Testis (tissue), 5 donors: ENCODE measurements at places on chromosomes 4 and X.

- DNase-seq, result no peak
Observed at GRCh38 chrX:15758140-15758539, 20.1 kb downstream of the CA5B start.

- no peak for DNase-seq
Observed at GRCh38 chr4:173231916-173232315, 63.3 kb downstream of the GALNT7 start.

GRCh38 chrX:148723551-148723950 is 223.1 kb downstream of the AFF2 start:
- no peak for DNase-seq

- no peak for DNase-seq
Observed at GRCh38 chr4:152605641-152606335, 69.9 kb upstream of the FBXW7 start.

DNA sequence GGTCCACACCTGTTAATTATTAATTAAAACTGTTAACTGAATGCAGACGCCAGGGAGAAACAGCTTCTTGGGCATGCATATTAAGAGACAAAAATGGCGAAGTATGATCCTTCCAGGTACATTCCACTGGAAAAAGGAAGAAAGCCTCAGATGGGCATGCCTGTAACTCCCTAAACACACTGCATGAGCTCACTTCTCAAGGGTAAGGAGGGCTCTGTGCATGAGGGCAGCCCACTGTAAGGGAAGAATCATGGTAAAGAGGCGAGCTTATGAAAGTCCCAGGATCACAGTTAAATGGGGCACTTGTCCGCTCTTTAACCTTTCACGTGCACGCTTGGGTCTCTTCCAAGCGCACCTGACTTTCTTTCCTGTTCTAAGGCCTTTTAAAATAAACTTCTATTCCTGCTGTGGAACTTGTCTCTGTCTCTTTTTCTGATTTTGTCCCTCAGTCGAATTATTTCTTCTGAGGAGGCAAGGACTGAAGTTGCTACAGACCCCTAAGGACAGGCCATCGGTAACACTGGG is 321.7 kb downstream of the PPP1R2C start:
- DNase-seq, result no peak

DNA sequence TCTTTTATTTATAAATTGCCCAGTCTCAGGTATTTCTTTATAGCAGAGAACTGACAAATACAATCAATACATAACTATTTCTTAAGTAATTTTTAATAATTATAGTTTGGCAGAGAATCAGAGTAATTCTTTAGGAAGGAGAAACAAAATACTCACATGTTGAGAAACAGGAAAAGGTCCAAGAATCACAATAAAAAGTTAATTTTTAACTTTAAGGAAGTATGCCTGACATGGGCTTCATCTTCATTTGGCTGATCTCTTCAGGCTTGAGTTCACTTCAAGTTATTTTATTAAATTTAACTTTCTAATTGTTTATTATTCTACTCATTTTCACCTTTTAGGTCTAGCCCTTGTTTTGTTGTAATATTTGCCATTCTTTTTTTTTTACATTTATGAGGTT is 36.1 kb upstream of the RNF150 start:
- DNase-seq, result no peak

GRCh38 chr4:162645381-162645780 is 481.6 kb upstream of the FSTL5 start:
- DNase-seq, result no peak

GRCh38 chrX:96861218-96861617 is 22.5 kb upstream of the RPA4 start:
- DNase-seq, result no peak

DNA sequence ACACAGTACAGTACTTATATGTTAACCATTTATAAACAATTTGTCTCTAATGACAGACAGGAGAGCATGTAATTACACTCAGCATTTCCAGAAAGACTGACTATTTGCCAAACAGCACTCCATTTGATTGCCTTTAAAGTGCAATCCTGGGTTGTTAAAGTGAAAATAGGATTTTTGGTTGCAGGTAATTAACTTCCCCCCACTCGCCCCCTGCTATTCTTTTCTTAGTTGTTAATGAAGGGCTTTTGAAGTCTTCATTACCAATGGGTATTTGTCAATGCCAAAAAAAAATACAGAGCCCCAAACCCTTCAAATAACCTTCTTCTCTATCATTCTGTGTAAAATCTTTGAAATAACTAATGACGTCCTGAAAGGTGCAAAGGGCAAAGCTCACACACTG is 825.6 kb downstream of the STPG2 start:
- no peak for DNase-seq

DNA sequence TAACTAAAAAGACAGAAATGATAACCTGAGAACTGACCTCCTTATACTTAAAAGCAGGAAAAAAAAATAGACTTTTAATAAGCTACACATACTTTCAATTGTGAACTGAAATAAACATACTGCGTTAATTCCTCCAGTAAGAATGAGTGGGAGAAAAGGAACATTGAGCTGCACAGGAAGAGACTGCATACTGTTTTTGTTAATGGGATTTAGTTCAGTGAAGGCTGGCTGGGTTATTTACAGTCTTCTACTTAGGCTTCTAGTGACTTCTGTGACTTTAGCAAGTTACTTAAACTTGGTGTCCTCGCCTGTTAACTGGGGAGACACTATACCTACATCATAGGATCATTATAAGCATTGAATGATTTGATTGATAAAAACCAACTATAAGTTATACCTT is 213.3 kb downstream of the EPHA5 start:
- DNase-seq, result no peak

- DNase-seq, result no peak
Observed at GRCh38 chr4:165319030-165319429, 8.4 kb upstream of the MSMO1 start.

GRCh38 chr4:55318175-55319129 is 27.6 kb upstream of the SRD5A3 start:
- no peak for DNase-seq

- DNase-seq, result no peak
Observed at GRCh38 chr4:10803713-10804343, 119.3 kb upstream of the CLNK start.

DNA sequence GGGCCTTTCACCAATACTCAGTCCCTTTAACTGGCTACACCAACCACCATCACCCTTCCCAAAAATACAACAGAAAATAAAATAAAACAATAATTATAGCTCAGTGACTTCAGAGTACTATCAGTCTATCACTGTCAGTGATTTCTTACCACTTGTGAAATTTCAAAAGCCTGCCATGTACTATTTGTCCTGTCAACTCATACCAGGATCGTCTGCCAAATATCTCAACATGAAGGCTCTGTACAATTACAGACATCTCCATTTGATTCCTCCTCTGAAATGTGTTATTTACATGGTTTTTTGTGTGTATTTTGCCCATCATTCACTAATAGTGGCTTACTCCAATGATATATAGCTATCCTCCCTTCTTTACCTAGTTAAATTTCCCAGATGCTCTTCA is 772.0 kb downstream of the IL1RAPL1 start:
- DNase-seq, result no peak

DNA sequence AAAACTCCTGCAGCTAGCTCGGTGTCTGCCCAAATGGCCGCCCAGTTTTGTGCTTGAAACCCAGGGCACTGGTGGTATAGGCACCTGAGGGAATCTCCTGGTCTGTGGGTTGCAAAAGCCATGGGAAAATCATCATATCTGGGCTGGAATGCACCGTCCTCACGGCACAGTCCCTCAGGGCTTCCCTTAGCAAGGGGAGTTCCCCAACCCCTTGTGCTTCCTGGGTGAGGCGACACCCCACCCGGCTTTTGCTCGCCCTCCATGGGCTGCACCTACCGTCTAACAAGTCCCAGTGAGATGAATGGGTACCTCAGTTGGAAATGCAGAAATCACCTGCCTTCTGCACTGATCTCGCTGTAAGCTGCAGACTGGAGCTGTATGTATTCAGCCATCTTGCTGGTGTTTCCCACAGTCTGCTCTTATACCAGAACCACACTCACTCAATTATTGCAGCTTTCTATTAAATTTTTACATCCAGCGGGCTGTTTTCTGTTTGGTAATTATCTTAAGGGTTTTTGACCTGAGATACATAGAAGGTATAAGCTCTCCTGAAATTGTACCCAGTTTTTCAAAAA is 36.7 kb upstream of the NPNT start:
- no peak for DNase-seq

GRCh38 chr4:22348410-22348809 is 167.5 kb downstream of the ADGRA3 start:
- no peak for DNase-seq

DNA sequence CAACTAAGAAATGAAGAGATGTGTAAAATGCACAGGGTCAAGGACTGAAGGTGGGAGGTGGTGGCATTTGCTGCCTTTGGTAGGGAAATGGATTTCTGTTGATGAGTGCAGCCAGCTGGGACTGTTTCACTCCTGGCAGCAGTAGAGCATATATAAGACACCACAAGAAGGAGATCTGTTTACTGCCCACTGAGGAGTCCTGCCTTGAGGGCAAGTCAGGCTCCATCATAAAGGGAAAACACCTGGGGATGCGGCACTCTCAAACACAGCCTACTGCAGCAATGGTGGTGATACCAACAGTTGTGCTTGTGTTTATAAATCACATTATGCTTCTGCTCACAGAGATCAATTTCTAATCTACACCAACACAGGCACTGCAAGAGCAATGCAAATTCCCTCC is 222.1 kb downstream of the TACR3 start:
- DNase-seq, result no peak

GRCh38 chr4:2438822-2439718 is 20.3 kb downstream of the CFAP99 start:
- no peak for DNase-seq

DNA sequence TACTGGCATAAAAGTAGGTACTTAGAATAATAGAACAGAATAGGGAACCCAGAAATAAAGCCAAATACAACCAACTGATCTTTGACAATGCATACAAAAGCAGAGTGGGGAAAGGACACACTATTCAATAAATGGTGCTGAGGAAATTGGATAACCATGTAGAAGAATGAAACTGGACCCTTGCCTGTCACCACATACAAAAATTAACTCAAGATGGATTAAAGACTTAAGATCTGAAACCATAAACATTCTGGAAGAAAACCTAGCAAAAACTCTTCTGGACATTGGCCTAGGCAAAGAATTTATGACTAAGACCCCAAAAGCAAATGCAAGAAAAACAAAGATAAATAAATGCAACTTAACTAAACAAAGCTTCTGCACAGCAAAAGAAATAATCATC is 45.6 kb downstream of the ARFIP1 start:
- no peak for DNase-seq

DNA sequence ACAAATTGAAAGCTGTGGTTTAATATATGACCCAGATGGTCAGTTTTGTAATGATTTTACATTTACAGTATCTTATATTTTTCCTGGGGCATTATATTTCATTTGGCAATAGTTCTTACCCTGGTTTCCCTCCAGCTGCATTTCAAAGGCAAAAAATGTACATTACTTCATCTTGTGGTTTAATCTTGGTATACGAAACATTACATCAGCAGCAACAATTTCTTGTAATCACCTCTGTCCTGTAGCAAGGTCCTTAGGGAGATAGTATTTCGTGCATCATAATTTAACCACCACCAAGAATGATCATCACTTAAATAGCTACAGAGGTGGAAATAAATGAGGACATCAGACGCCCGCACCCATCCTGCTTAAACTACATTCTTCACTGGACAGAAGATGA is 48.8 kb downstream of the HS6ST2 start:
- no peak for DNase-seq

DNA sequence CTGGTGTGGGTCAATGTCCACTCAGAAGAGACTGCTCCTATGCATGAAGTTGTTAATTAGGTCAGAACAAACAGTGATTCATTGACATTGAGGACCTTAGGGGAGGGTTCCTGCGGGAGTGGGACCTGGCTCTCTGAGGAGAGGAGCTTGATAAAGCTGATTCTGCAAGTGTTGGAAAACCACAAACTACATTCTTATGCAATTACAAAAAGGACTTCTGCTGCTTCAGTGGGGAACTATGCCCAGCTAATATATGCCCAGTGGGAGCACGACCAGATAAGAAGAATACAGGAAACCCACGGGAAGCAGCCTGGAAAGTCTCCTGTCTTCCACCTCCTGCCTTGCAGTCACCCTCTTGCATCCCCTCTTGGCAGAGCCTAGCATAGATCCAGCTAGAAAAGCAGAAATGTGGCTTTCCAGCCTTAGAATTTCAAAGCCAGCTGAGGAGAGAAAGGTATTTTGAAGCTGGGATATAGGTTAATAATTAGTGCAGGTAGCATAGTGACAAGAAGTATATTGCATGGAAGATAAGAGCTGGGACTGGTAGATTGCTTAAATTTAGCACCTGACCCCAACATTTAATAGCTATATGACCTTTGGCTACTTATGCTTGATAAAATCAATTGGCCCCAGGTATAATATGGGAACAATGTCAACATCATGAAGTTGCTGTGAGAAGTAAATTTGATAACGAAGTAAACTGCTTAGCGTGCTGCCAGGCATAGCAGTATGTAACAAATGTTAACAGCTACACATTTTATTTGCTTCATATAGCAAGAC is 34.9 kb upstream of the UGT8 start:
- no peak for DNase-seq

DNA sequence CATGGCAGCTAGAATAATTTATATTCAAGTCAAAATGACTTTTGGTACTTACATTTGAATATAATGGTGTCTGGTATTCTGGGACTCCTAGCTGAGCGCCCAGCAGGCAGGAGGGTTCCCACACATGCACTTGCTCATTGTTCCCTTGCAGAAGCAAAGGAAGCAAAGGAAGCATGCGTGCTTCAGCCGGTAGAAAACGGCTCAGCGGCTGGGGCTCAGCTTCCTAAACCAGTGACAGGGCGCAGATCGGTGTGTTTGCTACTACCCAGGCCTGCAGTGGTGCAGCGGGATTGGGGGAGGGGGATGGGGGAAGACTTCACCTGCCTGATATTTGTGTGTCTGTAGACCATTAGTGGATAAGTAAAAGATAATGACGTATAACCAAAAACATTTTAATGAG is 978.3 kb upstream of the TENM3 start:
- no peak for DNase-seq

- peak; percentile 71 for DNase-seq
Observed at GRCh38 chr4:95547715-95548471, 880 bp downstream of the UNC5C start.

- no peak for DNase-seq
Observed at GRCh38 chrX:114058988-114059418, 524.9 kb upstream of the HTR2C start.

GRCh38 chrX:149513825-149514428 is 8.8 kb upstream of the IDS start:
- DNase-seq, result no peak

DNA sequence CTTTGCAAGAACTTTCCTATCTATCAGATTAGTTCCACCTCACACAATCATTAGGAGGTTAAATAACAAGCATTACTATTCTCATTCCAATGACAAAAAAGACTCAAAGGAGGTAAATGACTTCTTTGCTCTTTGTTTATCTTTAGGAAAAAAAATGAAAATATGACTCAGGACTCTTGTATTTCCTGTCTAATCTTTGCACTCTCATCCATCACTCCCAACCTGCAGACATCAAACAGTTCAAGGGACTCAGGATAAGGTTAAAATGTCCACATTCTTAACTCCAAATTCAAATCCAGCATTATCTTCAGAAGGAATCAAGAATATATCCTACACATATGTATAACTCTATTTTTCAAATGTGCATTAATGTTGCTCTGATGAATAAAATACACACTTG is 139.6 kb downstream of the UNC5C start:
- DNase-seq, result no peak
